H1 (cell line): ENCODE measurements at places on chromosomes 3 and 15. TPM values are rescaled to one million over a fixed set of nuclear protein-coding genes. Genes with fewer than 3 reads are reported as not detected.

Gene EFCAB12
- total RNA-seq = 0.75 and 0.99 TPM in 2 replicates

Gene RTP1
- 3.0 and 3.2 TPM in 2 replicates for total RNA-seq

Gene FBXL2
- total RNA-seq = 2.2 and 3.1 TPM in 2 replicates

Gene SUSD5
- total RNA-seq = 3.3 and 3.9 TPM in 2 replicates

Gene TRANK1
- 8.8 TPM in 2 replicates for total RNA-seq

GRCh38 chr3:101124125-101124524 lies 130.9 kb upstream of the ABI3BP start:
- no peaks in the 10 kb centered on the region for H3K36me3 ChIP-seq
- no peak for DNase-seq
- H3K4me1 ChIP-seq = no peaks in the 10 kb centered on the region
- no peak overlapping the region for H3K27ac ChIP-seq
- no peaks in the 10 kb centered on the region for H3K27me3 ChIP-seq
- no peak overlapping the region for H3K4me3 ChIP-seq

DNA sequence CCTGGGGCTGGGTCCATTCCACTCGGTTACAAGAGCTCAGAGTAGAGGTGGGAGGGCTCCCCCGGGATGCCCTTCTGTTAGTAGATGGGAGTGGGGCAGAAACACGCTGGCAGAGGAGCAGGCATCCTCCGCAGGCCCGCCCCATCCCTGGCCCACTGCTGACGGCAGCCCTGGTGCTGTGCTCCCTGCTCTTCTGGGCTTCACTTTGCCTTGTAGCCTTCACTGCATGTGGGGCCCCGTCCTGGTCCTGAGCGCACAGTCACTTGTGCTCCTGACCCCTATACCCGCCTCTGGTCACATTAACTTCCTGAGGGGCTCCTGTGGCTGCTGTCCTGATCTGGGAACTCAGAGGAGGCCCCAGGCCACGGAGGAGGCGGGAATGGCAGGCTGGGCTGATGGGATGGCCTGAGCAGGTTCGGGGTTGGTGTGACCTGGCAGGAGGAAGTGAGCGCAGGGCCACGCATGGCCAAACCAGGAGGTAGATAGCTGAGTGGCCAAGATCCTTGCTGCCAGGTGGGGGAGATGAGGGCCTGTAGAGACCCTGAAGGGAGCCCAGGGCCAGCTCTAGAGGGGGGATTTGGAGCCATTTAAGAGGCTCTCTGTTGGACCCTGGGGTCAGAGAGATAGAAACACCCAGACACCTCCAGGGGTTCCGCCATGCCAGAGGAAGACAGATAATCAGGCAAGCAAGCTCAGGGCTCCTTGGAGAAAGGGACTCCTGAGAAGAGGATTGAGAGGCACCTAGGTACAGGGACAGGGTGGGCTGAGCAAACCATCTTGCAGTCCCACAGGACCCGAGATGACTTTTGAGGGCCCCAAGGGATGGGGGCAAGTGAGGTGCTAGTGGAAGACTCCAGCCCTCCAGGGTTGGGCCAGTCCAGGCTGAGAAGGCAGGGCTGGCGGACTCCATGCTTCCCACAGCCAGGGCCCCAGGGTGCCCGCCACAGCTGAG lies 92.2 kb upstream of the PRR23E start:
- H3K27me3 ChIP-seq = no peaks in the 10 kb centered on the region
- H3K4me1 ChIP-seq = no peaks in the 10 kb centered on the region
- no peak for DNase-seq
- H3K27ac ChIP-seq = no peak overlapping the region
- no peak overlapping the region for H3K4me3 ChIP-seq
- H3K36me3 ChIP-seq = no peaks in the 10 kb centered on the region
